ENCODE measurements at places on chromosomes 4 and X.

DNA sequence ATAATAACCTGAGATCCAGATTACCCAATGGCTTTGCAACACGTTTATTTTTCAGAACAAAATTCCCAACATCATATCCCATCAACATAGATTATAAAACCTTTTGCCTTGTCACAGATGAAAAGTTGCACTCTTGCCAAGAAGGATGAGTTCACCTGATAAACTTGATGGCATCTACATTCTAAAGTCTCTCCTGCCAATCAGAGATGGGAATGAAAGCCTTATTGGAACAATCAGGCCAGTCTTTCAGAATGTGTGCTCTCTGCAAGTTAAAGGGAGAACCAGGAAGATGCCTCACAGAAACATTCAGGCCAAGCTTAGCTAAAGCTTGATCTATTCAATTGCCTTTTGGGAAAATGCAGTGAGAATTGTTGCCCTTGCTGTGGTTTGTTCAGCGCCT, 1.3 kb downstream of the LPAR4 start:
- DNase-seq: no peak

- no peak for DNase-seq
Measured at GRCh38 chr4:140252141-140252741, 98.3 kb upstream of the MAML3 start.

DNA sequence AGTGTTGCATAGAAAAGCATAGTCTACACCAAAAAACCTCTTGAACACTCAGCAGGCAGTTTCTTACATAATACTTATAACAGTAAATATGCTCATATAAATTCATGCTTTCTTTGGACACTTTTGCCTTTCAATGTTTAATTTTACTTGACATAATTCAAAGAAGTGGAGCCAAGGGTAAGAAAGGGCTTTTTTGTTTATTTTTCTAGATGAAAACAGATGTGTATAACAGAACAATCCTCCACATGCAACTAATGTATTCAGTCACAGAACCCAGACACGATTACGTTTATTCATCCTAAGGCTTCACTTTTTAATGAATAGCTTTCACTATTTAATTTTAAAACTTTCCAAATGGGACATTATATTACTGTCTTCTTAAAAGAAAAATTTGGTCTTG, 58.0 kb upstream of the PTPN13 start:
- no peak for DNase-seq

DNA sequence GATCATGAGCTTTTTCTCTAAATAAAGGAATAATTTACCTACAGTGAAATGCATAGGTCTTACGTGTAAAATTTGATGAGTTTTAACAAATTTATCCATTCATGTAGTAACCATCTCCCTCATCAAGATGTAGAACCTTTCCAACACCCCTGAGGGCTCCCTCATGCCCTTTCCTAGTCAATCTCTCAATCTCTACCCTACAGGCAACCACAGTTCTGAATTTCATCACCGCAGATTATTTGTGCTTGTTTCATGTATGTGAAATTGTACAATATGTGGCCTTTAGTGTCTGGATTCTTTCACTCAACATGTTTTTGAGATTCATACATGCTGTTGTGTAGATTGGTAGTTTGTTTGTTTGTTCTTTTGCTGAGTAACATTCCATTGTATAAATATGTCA, 2.1 kb downstream of the VGLL1 start:
- DNase-seq: no peak

GRCh38 chr4:89563431-89563830, 255.8 kb upstream of the GPRIN3 start:
- peak; percentile 1 for DNase-seq

DNA sequence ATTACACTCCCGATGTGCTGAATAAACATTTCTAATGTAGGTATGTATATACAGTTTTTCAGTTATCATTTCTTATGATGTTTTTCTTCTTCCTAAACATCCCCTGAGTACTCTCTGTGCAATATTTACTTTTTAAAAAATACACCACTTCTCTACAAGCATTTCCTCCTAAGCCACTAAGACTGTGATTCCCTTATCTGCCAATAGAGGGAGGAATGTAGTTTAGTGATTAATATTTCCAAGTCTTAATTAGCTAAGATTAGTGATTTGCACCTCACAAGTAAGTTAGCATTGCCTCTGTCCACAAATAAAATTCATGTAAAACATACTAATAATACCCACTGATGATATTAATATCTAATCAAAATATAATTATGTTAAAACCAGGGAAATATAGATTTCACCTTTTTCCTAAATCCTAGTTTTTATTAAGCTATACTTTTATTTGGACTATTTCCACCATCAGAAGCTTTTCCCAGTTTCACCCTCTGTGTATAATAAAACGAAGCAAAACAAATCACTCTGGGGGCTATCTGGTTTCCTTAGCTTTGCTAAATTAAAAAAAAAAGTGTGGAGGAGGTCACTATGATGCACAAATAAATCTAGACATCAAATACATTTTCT, 909.1 kb downstream of the FAT4 start:
- no peak for DNase-seq

- no peak for DNase-seq
Measured at GRCh38 chr4:11900359-11900758, 471.7 kb upstream of the HS3ST1 start.

DNA sequence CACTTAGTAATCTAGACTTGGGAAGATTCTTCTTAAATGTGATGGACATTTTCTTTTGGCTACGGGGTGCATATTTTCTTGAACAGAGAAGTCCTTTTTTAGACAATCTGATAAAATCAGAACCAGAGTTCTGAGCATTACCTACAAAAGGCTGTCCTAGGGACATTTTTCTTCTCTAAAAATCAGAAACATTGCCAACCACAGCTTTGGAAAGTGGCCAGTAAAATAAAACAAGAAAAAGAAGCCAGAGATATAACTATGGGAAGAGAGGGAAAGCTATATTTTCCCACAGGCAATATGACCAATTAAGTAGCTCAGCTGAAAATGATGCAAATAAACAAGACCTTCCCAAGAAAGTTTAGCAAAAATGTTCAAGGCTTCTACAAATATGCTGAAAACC, 55.9 kb downstream of the MXRA5 start:
- DNase-seq: no peak

DNA sequence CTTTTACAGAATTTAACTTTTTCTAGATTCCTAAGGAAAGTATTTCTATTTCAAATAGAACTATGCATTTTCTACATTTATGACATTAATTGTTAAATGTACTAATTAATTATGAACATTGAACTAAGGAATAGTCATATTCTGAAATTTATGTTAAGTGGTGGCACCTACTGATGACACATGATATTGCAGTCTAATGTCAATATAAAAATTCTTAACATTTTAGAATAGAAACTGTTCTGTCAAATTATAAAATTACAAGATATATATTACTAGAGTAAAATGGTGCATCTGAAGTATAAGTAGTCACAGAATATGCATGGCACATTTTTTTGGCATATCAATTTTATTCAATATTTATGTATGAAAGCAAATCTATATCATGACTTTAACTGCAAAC, 40.2 kb upstream of the NDNF start:
- DNase-seq: no peak

- DNase-seq: no peak
Measured at GRCh38 chr4:37767546-37767945, 58.9 kb upstream of the PGM2 start.

- no peak for DNase-seq
Measured at GRCh38 chrX:96791559-96791958, 92.1 kb upstream of the RPA4 start.

- DNase-seq: no peak
Measured at GRCh38 chr4:67291644-67292043, 253.7 kb downstream of the CENPC start.

DNA sequence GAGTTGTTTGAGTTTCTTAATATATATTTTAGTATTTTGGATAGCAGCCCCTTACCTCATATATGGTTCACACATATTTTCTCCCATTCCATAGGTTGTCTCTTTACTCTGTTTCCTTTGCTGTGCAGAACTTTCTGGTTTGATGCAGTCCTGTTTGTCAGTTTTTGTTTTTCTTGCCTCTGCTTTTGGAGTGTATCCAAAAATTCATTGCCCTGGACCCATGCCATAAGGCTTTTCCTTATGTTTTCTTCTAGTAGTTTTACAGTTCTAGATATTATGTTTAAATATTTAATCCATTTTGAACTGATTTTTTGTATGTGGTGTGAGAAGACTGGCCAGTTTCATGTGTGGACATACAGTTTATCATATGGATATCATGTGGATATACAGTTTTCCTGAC, 58.5 kb upstream of the NUDT6 start:
- no peak for DNase-seq

DNA sequence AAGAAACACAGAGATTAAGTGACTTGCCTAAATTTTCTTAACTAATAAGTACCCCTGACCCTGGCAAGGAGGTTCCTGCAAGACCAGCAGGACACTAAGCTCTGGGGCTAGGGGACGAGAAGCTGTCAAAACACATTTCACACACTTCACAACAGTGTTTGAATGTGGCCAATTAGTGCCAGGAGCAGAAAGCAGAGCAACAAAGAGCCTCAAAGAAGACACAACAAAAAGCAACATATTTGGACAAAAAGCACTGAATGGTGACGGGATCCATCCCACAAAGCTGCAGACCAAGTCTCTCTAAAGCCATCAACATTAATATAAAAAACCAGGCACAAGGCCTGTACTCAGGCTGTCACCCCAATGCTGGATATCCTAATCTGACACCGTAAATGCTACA, 361.9 kb upstream of the RASGEF1B start:
- no peak for DNase-seq

DNA sequence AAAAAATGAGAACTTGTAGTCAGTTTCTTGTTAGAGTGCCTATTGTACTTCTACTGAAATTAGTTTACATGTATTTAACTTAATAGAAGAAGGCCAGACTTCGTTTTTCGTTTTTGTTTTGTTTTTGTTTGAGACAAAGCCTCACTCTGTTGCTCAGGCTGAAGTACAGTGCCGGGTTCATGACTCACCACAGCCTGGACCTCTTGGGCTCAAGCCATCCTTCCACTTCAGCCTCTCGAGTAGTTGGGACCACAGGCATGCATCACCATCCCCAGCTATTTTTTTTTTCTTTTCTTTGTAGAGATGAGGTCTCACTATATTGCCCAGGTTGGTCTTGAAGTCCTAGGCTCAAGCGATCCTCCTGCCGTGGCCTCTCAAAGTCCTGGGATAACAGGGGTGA, 793.9 kb downstream of the ADGRL3 start:
- DNase-seq: no peak

DNA sequence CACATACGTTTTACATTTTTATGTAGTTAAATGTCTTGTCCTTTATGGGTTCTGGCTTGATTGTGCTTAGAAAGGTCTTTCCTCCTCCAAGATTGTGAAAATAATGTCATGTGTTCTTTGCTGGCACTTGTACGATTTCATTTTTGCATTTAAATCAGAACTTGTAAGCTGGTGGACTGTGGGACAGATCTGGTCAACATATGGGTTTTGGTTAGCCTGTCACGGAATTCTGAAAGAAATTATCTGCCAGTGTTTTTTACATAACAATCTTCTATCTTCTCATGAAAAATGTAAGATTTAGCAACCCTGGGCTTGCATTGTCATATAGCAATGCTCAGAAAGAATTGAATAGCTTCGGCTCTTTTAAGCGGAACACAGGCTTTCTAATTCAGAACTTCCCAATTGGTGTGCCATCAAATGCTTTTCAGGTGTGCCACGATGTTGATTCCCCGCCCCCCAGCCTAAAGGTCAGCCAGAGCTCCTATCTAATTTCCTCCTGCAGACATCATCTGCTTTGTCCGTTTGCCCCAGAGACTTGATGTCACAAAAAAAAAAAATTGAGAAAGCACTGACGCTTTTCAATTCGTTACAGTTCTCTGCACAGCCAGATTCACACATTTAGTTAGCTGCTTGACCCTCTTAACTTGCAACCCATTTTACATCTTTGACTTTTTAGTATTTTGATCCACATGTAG, 16.2 kb downstream of the AFF1 start:
- DNase-seq: no peak

All from stimulated activated CD4-positive, alpha-beta T cell treated with anti-CD3 and anti-CD28 coated beads, Interleukin-12 subunit alpha, Interleukin-12 subunit beta, amount 100 ng/mL, for 48 hours (primary cell).